ENCODE measurements at places on chromosomes 5 and 9. TPM values are rescaled to one million over a fixed set of nuclear protein-coding genes. Genes with fewer than 3 reads are reported as not detected.
A peak's percentile ranks its signal among the peaks of the same experiment; 100 is the strongest.

DNA sequence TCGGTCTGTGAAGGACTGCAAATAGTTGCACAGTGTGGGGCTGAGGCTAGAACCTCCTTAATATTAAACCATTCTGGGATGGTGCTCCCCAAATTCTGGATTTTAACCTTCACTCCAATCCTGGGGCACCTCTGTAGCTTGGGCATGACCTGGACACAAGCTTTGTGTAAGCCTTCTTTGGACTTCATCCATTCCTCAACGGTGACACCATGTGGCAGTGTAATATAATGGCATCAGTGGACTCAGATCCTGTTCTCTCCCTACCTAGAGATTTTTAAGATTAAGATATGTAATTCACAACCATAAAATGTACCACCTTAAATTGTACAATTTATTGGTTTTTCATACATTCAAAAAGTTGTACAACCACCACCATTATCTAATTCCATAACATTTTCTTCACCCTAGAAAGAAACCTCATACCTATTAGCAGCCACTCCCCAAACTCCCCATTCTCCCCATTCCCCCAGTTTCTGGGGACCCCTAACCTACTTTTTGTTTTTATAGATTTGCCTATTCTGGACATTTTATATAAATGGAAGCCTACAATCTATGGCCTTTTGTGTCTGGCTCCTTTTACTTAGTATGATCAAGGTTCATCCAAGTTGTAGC is 4.8 kb upstream of the PLGRKT start:
- peak; percentile 62 for DNase-seq

DNA sequence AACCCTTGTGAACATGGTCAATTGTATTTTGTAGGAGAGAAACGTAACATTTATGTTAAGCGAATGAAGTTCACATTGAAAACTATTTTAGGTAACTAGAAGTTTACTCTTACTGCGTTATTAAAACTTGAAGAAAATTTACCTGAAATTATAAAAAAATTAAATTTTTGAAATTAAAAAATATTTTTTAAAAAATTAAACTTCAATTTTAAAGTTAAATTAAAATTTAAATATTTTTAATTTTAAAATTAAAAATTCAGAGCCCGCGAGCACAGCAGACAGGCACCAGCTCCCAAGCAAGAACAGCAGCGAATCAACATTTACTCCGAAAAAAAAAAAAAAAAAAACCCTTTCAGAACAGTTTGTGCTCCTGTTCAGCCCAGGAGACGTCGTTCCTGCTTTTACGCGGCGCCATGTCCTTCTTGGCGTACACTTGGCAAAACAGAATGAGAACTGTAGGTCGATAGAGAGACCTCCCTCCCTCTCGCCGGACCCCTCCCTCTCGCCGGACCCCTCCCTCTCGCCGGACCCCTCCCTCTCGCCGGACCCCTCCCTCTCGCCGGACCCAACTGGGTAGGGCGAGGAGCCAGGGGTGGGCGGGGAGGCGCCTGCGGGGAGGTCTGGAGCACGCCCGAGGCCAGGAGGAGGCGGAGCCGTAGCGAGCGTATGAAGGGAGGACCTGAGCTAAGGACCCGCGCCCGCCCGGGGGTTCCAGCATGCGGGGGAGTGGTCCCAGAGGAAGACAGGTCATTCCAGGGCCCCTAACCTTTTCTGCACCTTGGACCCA is 235.8 kb downstream of the ROR2 start:
- peak; percentile 30 for DNase-seq

DNA sequence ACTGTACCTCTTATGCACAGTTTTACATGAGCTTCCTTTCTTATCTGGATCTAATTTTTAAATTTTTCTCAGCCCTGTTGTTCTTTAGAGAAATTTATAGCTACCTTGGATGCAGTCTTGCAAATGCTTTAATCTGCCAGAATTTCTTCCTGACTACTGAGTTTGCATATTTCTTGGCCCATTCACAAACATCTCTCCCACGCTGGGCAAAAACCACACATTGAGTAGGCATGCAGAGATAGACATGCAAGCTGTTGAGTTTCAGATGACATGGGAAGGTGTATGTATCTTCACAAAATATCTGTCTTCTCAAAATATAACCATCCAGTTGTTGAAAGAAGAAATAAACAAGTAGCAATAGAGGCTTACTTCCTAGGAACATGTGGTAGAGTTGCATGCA is 101.2 kb downstream of the PARP8 start:
- no peak for DNase-seq

DNA sequence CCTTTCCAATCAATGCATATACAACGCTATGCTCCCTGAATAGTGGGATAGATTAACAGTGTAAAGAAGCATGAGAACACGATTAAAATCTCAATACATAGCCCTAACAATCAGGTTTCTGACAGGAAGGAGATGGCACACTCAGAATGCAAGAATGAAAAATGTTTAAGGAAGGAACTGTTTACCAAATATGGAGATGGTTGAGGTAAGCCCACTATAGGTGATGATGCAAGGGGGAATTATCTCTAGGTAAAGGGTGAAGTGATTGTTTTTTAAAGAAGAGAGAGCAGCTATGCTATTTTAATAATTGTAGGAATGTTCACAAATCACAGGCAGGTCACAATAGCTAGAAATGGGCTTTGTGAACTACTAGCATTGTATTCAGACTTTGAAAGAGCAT is 302.4 kb downstream of the CHSY3 start:
- DNase-seq: no peak

GRCh38 chr9:99262949-99263418 is 40.9 kb downstream of the SEC61B start:
- DNase-seq: no peak

- DNase-seq: no peak
Measured at GRCh38 chr5:102700916-102701315, 54.2 kb upstream of the PAM start.

DNA sequence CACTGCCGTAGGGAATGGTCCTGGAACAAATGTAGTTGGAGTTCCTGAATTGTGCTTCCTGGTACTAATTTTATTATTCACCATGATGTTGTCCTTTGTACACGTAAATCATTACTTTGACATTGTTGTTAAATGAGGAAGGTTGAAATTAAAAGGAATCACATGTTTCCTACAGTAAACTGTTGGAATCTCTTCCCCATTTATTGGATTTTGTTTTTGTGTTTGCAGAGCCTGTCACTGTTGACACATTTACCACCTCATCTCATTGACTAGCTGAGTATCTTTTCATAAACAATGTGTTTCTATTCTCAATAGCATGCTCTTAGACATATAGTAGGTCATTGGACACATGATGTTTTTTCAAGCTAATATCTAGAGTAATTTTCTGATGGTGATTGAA is 1012.5 kb downstream of the NR2F1-AS1 start:
- no peak for DNase-seq

DNA sequence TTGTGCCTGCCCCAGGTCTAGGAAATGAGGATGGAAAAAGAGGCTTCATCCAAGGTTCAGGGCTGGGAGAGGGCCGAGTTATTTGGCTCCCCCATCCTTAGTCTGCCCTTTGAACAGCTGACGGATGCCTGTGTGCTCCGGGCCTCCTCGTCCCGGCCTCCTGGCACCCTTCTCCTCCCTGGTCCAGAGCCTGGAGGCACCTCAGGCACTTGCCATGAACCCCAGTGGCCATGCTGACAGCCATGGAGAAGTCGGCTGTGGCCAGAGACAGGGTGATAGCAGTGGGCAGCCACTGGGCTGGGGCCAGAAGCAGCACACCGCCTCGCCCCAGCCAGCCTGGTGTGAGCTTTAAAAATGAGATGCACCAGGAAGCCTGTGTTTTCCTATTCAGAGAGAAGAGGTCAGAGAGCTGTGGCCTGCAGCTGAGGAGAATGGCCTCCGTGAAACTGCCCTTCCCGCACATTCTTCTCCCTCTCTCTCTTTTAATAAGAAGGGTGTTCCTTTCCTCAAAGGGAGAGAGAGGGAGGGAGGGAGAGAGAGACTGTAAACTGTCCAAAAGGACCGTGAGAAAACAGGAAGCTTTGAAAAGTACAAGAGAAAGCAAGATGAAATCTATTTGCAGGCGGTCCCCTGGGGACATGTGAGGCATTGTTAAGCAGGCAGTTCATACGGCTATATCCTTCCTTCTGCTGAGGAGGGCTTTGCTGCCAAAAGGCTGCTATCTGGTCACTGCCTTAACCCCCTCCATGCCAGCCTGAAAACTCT is 55.3 kb downstream of the ZNF366 start:
- peak; percentile 76 for DNase-seq

NR4A3 gene
- 0.02 TPM for total RNA-seq

GRXCR2 gene
- total RNA-seq: not detected

ADRB2 gene
- total RNA-seq: 0.45 TPM

LCN6 gene
- total RNA-seq: not detected

ADAMTSL1 gene
- total RNA-seq: 5.3 TPM
